Astrocyte (in vitro differentiated cells and primary cell): ENCODE measurements at places on chromosomes 4 and X. TPM values are rescaled to one million over a fixed set of nuclear protein-coding genes. Genes with fewer than 3 reads are reported as not detected.

ARHGAP36 gene
- total RNA-seq, result not detected in 2 replicates

USP27X gene
- total RNA-seq, result 2.7 and 3.1 TPM in 2 replicates

GAB1 gene
- 12.4 and 13.6 TPM in 2 replicates for total RNA-seq

GAGE12E gene
- not detected in 2 replicates for total RNA-seq

P2RY4 gene
- 0.18 TPM in 1 of 2 replicates, not detected in the other for total RNA-seq

MAGEA1 gene
- not detected in 2 replicates for total RNA-seq

MAGEB10 gene
- not detected in 2 replicates for total RNA-seq

DNA sequence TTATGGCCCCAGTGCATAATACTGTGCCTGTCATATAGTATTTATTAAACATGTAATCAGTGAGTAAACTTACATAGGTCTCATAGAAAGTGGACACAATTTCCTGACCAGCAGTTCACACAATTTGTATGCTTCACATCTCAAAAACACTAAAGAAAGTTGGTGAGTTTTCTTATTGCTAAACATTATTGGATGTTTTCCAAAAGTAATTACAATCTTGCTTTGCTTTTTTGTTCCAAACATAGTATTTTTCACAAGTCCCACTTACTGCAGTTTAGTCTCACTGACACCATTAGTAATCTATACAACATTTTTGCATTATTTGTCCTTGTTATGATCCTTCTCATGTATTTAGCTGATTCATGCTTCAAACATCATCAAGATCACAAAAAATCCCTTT is 132.5 kb downstream of the TBCK start:
- DNase-seq, result no peak

- no peak for DNase-seq
These were observed 5.6 kb upstream of the CENPC start for GRCh38 chr4:67550857-67551256.

DNA sequence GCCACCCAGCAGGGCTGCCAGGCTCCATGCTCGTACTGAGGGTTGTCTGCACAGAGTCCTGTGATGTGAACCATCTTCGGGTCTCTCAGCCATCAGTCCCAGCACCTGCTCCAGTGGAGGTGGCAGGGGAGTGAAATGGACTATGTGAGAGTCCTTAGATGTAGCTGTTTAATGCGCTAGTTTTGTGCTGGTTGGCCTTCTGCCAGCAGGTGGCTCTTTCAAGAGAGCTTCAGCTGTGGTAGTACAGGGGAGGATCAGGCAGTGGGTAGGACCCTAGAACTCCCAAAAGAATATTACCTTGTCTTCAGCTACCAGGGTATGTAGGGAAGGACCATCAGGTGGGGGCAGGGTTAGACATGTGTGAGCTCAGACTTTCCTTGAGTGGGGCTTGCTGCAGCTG is 1066.0 kb downstream of the GLUD2 start:
- no peak for DNase-seq

DNA sequence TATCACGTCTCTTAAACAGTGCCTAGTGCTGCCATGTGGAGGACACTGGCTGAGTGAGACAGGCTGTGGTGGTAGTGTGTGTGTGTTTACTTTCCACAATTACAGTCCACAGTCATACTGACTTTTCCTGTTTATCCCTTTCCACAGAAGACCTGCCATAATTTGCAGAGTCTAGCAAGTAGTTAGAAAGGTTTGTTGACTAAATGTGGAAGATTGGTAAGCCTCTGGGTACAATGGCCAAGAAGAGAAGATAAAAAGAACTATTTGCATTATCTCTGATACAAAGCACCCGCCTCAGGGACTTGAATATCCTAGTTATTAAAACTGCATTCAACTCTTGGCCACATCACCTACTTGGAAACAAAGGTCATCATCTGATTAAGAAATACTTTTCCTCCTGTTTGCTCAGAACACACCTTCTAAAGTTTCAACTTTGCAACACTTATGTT is 89.1 kb downstream of the FAM13A start:
- DNase-seq, result no peak

GRCh38 chrX:153406011-153406410 is 4.9 kb upstream of the PNMA6E start:
- no peak for DNase-seq

DNA sequence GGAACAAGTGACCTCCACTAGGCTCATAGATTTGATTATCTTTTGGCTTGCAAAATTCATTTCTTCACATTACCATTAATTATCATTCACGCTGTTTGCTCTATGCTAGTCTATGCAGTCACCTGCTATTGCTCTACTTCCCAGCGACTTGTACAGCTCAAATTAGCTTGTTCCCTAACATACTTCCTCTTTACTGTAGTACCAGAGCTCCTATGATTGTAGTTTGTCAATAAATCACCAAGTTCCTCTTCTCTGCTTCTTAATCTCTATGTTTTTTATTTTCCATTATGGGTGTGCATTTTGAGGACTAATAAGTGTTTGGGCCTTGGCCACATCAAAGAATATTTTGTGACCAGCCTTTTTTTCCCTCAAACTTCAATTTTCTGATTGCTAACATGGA is 6.2 kb upstream of the GSPT2 start:
- DNase-seq, result no peak

DNA sequence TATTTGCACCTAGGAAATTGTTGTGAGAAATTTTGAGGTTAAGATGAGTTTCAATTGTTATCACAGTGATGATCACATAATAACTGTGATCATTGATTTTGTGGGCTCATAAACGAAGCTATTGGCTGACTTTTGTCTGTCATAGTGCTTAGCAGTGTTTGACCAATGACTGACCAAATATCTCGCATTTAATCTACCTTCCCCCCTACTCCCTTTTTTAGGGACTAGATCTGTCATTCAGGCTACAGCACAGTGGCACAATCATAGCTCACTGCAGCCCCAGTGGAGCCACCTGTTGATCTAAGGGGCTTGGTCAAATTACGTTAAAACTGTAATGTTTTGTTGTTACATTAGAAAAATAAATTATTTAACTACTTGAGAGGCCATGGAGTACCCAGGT is 1.5 kb downstream of the FUNDC2 start:
- DNase-seq, result no peak

- no peak for DNase-seq
These were observed 329.4 kb upstream of the PCDH18 start for GRCh38 chr4:137861682-137862081.

GRCh38 chr4:26787461-26788340 is 72.9 kb upstream of the STIM2 start:
- peak; percentile 79 for DNase-seq

- DNase-seq, result no peak
These were observed 280.2 kb upstream of the SLC7A11 start for GRCh38 chr4:138522366-138522765.
